Stimulated activated CD8-positive, alpha-beta memory T cell treated with anti-CD3 and anti-CD28 coated beads, Interleukin-4, amount 100 ng/mL, for 4 hours (primary cell): ENCODE measurements at places on chromosomes 2 and 18.

GRCh38 chr2:173999272-173999671 lies 34.1 kb upstream of the SP3 start:
- no peak for DNase-seq

DNA sequence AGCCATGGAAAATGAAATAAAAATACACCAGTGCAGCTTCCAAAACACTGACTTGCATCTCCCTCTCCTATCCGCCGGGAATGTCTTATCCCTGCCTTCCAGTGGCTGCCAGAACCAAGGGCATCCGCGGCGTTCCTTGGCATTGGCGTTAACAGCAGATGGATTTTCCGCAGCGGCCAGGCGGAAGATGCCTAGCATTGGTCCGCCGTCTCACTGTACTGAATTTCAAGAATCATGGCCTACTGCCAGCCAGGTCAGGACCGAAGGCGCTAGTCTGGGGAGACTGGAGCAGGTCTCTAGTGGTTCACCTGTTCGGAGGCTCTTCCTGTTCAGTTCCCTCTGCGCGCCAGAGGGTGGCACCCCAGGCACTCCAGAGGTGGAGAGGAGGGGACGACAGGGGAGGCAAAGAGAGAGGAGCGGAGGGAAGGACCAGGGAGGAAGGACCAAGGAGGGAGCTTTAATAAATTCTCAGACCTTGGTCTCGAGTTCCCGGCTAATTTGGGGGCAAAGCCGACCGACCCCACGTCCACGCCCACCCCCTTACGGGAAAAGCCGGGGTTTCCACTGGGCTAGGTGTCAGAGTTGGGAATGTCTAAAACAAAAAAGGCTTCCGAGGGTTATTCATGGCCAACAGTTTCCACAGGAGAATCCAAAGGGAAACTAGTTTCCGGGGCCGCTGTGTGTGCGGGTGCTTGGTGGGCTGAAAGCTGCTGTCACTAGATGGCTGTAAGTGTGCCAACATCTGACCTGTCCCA lies 3.7 kb upstream of the BCL2L11 start:
- DNase-seq, result peak; percentile 45

DNA sequence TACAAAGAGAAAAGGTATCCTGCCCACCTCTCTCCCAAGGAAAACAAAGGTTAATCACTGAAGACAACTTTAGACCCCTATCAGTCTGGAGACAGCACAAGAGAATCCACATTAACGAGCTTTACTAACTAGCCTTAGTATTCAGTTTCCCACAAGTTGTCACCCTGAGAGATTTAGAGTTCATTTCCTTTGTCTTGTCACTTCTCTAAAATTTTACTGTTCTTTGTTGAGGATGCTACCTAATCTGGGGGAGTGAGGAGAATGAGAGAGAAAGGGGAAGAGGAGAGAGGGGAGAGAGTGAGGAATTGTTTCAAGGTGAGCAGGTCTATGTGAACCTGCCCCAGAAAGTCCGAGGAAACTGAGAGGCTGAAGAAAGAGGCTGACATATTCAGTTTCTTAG lies 28.4 kb downstream of the C2orf76 start:
- no peak for DNase-seq

DNA sequence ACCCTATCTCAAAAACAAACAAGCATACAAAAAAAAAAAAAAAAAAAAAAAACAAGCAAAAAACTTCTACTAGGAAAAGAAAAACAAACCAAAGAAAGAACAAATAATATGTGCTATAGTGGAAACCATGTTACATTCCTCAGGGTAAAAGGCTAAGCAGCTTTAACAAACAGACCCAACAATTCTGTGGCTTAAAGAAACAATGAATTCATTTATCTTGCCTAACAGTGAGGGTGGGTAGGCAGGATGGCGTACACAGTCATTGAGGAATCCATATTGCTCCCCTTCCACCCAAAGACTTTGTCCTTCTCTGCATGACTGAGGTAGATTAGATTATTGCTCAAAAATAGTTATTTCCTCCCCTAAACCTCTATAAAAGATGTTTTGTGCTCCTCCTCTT lies 63.1 kb upstream of the ITGA6 start:
- DNase-seq, result no peak

- DNase-seq, result no peak
Measured at GRCh38 chr2:44004735-44005602, 9.2 kb upstream of the LRPPRC start.

- DNase-seq, result no peak
Measured at GRCh38 chr2:62119311-62119974, 76.5 kb upstream of the B3GNT2 start.

DNA sequence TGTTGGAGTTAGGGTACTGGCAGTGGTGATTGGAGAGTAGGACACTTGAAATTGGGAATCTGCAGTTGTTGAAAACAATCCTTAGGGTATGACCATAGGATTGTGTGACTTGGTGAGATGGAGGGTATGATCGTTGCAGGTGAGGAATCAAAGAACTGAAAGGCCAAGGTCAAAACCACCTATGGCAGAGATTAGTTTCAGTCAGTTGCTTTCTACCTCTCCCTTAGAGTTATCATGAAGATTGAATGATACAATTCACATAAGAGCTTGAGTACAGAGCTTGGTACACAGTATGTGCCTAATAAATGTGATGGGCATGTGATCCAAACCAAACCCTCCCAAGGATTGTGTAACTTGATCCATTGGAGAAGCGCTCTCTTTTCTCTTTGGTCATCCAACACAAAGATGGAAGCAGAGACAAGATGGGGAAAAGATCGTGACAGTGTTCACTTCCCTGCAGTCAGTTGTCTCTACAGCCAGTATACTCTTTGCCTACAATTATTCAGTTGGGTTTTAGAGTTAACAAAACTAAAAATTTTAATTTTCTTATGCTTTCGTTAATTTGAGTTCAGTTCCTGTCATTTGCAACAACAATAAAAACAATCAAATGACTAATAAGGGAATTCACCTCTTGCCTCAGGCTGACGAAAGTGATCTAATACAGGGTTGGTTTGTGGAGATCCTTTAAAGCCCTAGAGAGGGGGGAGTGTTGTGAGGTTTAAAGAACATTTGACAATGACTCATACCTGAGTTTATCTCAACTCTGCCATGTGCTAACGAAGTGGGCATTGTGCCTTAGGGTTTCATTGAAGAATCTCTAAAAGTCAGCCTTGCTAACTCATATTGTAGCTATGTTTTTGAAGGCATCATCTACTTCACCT lies 14.8 kb upstream of the SMAD2 start:
- no peak for DNase-seq

- DNase-seq, result no peak
Measured at GRCh38 chr2:177474998-177475397, 82.4 kb downstream of the AGPS start.

DNA sequence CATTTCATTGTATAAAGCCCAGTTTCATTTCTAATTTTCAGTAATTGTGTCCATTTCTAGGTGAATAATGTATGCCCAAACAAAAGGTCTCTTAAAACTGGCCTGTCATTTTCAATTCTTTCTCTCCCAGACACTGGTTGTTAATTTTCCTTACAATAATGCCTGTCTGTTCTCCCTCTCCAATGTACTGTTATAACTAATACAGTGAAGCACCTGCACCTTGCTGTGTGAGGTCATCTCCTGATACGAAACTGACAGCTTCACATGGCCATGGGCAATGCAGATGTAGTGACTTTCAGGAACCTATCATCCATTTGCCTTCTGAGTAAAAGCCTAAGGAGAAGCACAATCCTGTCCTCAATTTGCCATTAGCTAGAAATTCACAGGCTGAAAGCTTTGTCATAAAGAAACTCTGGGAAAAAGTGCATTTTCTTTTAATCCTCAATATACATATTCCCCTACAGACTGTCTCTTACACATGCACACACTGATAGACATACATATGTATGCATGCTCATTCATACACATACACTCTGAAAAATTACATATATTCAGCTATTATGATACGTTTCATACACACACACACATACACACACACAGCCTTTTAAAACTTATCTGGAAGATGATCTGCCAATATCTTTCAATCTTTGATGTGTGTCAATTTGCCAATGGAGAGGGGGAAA lies 1030.3 kb downstream of the TDRD15 start:
- DNase-seq, result no peak

GRCh38 chr18:10682368-10682714 lies 156.5 kb downstream of the NAPG start:
- DNase-seq, result no peak

GRCh38 chr18:79578396-79579260 lies 101.0 kb upstream of the CTDP1 start:
- no peak for DNase-seq

DNA sequence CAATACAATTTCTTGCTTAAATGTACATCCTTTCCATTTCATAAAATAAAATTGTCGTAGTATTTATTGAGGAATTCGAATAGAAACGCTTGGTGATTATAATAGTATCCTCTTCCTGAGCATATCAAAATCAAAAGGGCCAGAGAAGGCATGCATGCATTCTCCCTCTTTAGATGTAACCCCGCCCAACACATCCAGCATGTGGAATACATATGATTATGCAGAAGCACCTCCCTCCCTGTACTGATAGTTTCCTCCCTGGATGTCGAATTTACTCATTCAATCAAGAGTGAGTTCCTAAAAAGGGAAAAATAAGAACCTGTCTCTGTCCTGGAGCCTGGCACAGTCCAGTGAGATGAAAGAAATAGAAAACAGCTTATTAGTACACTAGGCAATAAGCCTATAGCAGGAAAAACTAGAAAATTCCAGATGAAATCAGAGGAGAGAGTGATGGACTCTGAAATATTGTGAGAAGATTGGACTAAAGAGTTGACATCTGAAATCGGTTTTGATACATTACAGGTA lies 262.9 kb downstream of the RDH14 start:
- no peak for DNase-seq

DNA sequence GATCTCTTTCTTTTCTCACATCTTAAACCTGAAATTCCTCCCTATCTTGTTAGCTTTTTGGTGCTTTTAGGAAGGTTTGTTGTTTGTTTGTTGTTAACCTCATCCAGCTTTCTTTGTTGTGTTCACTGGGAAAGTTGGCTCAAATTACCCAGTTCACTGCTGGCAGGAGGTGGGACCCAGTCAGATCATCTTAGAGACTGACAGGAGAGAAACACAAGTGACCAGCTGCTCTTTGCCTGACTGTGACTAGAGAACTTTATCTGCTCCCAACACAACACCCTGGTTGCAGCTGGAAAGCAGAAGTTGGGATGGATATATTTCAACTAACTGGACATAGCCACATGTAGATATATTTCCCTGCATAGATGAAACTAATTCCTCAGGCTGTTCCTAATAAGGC lies 10.0 kb downstream of the MAPK4 start:
- no peak for DNase-seq

GRCh38 chr2:231632559-231633142 lies 40.0 kb downstream of the TEX44 start:
- DNase-seq, result no peak

DNA sequence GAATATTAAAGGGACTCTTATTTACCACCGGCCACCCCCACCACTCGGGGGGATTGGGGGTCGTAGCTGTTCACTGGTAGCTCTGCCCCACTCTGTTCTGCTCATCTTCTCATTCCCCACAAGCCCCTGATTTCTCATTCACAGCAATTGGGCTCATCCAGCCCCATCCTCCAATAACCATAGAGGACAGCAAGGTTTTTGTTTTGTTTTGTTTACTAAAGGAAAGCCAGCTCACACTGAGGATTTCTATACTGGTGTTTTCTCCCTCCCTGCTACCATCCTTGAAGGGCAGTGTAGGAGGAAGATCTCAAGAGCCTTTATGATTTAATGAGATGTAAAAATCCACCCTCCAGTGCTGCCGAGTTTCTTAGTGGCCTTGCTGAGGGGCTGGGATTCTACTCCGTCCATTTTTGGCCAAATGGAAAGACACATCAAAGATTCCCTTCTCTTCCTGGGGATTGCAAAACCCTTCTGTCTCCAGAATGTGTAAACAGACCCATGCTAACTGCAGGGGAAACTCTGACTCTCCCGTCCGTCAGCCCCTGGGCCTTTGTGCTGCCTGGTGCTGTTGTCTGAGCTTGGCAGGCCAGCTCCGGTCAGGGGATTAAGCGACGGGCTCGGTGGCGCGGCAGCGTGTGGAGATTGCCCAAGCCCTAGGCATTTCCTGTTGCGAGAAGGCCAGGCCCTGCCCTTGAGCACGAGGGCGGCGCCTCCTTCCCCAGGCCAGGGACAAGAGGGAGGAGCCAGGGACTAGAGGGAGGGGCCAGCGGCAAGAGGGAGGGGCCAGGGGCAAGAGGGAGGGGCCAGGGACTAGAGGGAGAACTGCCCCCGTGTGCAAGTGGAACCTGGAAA lies 165.0 kb downstream of the ANTXR1 start:
- no peak for DNase-seq

DNA sequence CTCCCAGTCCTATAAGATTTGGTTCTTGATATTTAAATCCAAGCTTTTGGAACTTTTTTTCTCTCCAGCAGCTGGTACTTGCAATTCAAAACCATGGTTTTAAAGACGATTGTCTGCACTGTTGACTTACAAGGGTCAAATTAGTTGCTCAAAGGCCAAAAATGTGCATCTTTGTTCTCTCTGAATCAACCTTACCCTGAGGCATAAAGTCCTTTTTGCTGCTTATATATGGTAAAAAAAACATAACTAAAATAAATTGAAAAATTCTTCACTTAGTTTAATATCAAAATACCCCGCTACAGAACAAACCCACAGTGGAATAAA lies 592.7 kb downstream of the XIRP2 start:
- no peak for DNase-seq

GRCh38 chr2:32849456-32850194 lies 97.1 kb upstream of the LTBP1 start:
- no peak for DNase-seq

DNA sequence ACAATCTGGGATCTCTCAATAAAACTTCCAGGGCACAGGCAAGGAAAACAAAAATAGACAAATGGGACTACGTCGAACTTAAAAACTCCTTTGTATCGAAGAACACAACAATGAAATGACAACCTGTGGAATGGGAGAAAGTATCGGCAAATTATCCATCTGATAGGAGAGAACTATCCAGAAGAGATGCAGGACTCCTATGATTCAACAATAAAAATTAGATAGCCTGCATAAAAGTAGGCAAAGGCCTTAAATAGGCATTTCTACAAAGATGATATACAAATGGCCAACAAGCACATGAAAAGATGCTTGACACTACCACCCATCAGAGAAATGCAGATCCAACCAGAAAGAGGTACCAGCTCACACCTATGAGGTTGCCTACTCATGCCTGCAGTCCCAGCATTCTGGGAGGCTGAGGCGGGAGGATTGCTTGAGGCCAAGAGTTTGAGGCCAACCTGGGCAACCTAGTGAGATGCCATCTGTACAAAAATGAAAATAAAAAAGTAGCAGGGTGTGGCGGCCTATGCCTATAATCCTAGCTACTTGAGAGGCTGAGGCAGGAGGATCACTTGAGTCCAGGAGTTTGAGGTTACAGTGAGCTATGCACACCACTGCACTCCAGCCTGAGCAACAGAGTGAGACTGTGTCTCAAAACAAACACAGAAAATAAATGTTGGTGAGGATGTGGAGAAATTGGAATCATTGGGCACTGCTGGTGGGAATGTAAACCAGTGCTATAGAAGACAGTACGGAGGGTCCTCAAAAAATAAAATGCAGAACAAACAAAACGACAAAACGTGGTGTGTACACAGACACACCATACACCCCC lies 21.6 kb downstream of the TWIST2 start:
- no peak for DNase-seq
